Putamen (tissue), 1 donor: ENCODE measurements at places on chromosomes 2 and 18.

GRCh38 chr2:9050122-9050809, 46.8 kb upstream of the MBOAT2 start:
- DNase-seq, result no peak

GRCh38 chr2:226875438-226876225, 39.8 kb downstream of the RHBDD1 start:
- no peak for DNase-seq

- DNase-seq, result no peak
These were observed 58.1 kb upstream of the DYNAP start for GRCh38 chr18:54532962-54533361.

DNA sequence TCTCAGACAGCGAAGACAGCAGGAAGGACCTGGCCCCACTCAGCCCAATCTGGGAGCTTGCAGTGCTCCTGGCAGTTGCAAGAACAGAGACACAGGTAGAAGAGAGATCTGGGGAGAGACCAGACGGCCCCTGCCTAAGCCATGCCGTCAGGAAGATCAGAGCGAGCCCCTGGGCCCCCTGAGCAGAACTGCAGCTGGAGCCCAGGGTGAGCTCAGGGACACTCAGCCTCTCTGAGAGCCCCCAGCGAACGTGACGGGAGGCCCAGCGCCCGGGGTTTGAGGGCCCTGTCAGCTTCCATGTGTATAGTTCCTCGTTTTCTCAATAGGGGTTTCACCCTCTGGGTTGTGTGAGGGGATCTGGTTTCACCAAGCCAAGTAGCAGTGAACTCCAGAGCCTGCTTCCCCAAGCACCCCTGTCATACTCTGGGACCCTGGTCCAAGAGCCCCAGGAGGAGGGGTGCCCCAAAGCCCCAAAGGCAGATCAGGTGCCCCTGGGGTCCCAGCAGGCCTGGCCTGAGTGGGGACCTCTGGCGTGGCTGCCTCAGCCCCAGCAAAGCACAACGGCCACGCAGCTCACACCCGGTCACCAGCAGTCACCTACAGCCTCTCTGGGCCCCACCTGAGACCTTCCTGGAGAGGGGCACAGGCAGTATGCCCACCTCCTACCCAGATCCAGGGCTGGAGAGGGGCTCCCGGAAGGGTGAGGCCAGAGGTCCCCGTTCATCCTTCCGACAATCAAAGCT, 431.3 kb upstream of the MYT1L start:
- DNase-seq, result no peak

DNA sequence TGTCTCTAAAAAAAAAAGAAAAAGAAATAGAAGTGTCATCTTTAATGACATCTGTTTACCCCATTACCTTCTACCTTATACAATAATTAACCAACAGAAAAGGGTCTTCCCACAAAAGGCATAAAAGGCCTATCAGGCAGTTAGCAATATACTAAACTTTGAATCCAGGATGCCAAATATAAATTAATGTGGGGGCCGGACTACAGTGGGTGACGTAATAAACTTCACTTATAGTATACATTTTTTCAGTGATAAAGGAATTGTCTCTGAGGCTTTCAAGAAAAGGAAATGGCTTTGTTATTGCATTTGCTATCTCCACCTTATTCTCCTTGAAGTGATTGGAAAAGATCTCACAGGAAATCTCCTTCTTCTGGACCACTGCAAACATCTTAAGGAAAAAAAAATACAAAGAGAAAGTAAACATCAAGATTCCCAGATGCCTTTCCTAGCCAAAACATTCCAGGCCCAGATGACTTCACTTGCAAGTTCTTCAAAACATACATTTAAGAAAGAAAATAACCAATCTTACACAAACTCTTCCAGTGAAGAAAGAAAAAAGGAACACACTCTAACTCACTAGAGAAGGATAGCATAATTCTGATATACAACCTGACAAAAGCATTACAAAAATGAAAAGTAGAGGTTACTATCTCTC, 126.2 kb upstream of the CAB39 start:
- no peak for DNase-seq

- DNase-seq, result no peak
These were observed 8.3 kb downstream of the RHOB start for GRCh38 chr2:20455076-20455587.

DNA sequence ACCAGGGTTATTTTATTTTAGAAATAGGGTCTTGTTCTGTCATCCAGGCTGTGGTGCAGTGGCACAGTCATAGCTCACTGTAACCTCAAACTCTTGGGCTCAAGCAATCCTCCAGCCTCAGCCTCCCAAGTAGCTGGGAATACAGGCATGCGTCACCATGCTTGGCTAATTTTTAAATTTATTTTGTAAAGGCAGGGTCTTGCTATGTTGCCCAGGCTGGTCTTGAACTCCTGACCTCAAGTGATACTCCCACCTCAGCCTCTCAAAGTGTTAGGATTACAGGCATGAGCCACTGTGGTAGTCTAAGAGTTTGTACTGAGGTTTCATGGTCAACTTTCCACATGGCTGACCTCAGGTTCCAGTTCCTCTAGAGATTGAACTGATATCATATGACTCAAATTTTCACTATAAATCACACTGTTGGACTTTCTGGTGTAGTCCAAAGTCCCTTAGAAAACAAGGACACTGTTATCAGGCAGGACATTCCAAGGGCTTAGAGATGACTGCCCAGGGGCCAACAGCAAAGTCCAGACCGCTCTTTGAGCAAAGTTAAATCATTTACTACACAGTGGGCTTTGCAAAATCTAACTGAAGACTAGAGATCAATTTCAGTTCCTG, 82.0 kb upstream of the MEX3C start:
- DNase-seq, result no peak

GRCh38 chr2:214310319-214310718, 100.5 kb upstream of the VWC2L start:
- DNase-seq, result no peak

GRCh38 chr2:68158134-68158447, 403 bp downstream of the PNO1 start:
- DNase-seq, result no peak

DNA sequence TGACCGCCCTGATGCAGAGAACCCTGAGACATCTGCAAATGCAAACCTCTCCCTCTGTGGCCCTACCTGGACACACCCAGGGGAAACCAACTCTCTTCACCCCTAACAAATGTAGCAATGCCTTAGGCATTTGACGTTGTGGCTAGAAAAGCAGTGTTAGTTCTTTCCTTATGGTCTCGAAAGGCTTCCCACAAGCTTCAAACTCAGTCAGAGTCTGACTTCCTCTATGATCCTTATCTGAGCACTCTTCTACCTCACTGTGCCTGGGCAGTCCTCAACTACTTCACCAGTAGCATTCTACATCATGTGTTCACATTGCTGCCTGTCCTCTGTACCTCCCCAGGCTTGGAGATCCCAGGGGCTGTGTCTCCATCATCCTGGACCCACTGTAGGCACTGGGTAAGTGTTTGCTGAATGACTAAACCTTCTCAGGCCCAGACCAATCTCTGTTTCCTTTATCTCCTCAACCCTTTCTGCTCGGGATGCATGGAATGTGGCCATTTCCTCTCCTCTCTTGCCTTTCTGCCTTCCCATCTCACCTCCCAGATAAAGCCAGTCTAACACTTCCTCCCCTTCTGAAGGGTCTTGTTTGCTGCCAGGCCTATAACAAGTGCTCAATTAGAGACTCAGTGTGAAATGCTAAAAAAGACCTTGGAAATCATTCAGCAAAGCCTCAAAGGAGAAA, 91.7 kb upstream of the ACAA2 start:
- no peak for DNase-seq

DNA sequence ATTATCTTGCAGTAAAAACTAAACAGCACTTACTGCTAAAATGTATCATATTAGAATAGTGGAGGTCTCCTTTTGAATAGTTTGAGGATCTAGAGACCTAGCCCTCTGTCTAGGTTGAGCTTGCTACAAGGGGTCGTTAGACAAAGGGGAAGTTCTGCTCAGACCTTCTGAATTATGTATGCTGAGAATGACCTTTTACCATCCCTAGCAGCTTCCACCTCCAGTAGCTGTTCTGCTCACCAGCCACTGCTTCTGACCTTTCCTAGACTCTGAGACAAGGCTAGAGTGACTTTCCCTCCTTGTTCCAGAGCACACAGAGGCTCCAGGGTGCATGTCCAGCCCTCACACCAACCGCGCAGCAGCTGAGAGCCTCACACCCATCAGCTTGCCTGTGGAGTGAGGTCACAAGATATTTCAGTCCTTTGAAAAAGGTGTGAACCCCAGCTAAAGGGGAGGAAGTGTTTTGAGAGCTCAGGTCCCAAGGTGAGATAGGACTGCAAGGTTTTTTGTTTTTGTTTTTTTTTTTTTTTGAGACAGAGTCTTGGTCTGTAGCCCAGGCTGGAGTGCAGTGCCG, 289.3 kb upstream of the TNP1 start:
- no peak for DNase-seq
